Endothelial cell (in vitro differentiated cells): ENCODE measurements at places on chromosomes 7 and 10. TPM values are rescaled to one million over a fixed set of nuclear protein-coding genes. Genes with fewer than 3 reads are reported as not detected.

The ASB4 gene
- not detected for total RNA-seq

- H3K36me3 ChIP-seq = peaks cover 17% of the 10 kb centered on the region
- H3K27me3 ChIP-seq = peaks cover 1% of the 10 kb centered on the region
These were observed 22.2 kb downstream of the CADPS2 start for GRCh38 chr7:122864016-122864415.

The CALHM3 gene
- not detected for total RNA-seq

DNA sequence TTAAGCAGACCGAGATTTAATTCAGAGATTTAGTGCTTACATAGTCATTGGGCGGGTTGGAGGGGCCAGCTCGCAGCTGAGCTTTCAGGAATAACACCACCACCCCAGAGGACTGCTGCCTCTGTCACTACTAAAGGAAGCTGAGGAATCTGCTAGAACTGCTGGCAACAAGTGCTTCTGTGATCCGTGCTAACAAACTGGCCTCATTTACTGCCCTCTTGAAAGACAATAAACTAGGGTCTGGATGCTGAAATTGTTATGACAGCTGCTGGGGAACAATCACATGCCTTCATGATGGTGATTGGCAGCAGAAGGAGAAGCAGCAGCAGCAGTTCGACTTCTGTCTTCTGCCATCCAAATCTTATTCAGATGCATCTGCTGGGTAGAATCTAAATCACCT lies 285.5 kb upstream of the TAC1 start:
- H3K36me3 ChIP-seq = no peaks in the 10 kb centered on the region
- H3K4me1 ChIP-seq = no peaks in the 10 kb centered on the region
- no peak for DNase-seq
- H3K27ac ChIP-seq = no peak overlapping the region
- H3K4me3 ChIP-seq = no peak overlapping the region

DNA sequence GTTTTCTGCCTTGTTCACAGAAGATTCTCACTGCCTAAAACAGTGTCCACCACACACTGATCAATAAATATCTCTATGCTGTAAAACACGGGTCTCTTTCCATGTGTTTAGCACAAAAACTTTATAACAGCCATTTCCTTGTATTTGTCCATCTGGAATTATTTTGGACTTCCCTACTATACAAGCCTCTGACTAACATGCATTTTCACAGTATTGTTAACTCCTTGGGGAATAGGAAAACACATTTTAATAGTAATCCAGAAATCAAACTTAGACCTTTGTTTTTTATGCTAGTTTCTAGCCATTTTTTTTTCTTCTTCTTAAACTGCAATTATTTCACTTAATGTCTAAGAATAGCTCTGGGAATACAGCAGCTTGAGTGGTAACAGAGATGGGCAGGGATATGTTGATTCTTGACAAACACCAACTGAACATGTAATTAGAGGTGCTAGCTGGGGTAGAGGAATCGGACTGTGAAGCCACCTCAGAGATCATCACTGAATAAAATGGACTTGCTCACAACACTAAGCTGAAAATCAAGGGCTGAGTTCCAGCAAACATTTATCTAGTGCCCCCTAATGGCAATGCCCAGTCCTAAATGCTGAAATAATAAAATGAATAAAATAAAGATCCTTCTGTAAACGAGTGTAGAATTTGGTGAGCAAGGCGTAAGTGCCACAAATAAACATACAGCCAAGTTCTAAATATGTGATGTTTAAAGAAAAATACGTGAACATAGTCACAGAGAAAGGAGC lies 593.1 kb downstream of the SORCS1 start:
- H3K4me1 ChIP-seq = peaks cover 13% of the 10 kb centered on the region
- peak; percentile 11 for DNase-seq

DNA sequence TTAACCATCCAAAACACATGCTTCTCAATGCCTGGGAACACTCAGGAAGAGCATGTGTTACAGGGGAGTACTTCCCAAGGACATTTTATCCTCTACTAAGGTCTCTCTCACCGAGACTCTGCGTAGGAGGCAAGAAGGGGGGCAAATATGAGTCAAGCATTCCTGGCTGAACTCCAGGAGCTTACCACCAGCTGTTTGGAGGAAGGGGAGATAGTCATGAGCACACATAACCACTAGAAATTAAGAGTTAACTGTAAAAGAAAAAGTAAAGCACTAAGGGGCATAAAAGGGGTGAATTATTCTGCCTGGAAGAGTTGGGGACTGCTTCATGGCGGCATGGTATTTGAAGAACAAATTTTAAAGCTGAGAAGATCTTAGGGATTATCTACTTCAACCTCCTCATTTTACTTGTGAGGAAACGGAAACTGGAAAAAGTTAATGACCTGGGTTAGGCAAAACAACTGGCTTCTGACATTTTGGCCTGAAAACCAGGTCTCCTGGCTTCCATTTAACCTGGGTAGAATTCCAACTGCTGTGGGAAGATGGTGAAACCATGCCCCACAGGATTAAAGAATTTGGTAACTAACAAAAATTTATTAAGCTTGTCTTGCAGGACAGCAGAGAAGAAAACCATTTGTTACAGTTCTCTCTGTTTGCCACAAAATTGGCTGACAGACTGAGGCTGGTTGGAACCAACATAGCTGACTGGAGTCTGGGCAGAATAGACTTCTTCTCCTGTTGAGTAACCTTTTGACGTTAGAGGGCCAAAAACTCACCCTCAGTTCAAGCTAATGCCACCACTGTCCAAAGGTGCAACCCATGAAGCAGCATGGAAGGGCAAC lies 85.5 kb downstream of the SLC25A13 start:
- no peak overlapping the region for H3K27ac ChIP-seq
- no peak overlapping the region for H3K4me3 ChIP-seq
- peaks cover 22% of the 10 kb centered on the region for H3K4me1 ChIP-seq

- no peak for DNase-seq
- H3K27me3 ChIP-seq = no peaks in the 10 kb centered on the region
- no peak overlapping the region for H3K27ac ChIP-seq
- H3K4me3 ChIP-seq = no peak overlapping the region
These were observed 181.4 kb upstream of the CACNA2D1 start for GRCh38 chr7:82624965-82625364.

The FGL2 gene
- not detected for total RNA-seq

GRCh38 chr10:22339761-22340328 lies 5.5 kb upstream of the SPAG6 start:
- no peaks in the 10 kb centered on the region for H3K36me3 ChIP-seq
- DNase-seq = no peak
- H3K4me3 ChIP-seq = peak overlapping the region; percentile 93

The CELF2 gene
- 27.5 TPM for total RNA-seq

GRCh38 chr7:64626557-64626956 lies 39.4 kb upstream of the ZNF107 start:
- H3K4me1 ChIP-seq = no peaks in the 10 kb centered on the region
- DNase-seq = no peak
- peak overlapping the region; percentile 31 for H3K27ac ChIP-seq

GRCh38 chr7:96495751-96496216 lies 173.9 kb upstream of the SLC25A13 start:
- no peak for DNase-seq
- no peak overlapping the region for H3K4me3 ChIP-seq
- H3K4me1 ChIP-seq = no peaks in the 10 kb centered on the region
- H3K27me3 ChIP-seq = no peaks in the 10 kb centered on the region

- no peak overlapping the region for H3K4me3 ChIP-seq
- no peaks in the 10 kb centered on the region for H3K36me3 ChIP-seq
- H3K27me3 ChIP-seq = no peaks in the 10 kb centered on the region
- DNase-seq = no peak
- H3K27ac ChIP-seq = no peak overlapping the region
- peaks cover 21% of the 10 kb centered on the region for H3K4me1 ChIP-seq
These were observed 58.5 kb downstream of the CCDC6 start for GRCh38 chr10:59847888-59848287.

GRCh38 chr10:72065439-72066025 lies 22.8 kb downstream of the SPOCK2 start:
- no peaks in the 10 kb centered on the region for H3K36me3 ChIP-seq
- H3K4me1 ChIP-seq = peaks cover 12% of the 10 kb centered on the region
- no peak overlapping the region for H3K4me3 ChIP-seq

- peaks cover 6% of the 10 kb centered on the region for H3K4me1 ChIP-seq
- DNase-seq = peak; percentile 46
- H3K4me3 ChIP-seq = no peak overlapping the region
- peaks cover 2% of the 10 kb centered on the region for H3K27me3 ChIP-seq
- peak overlapping the region; percentile 27 for H3K27ac ChIP-seq
These were observed 525.7 kb downstream of the KCNMA1 start for GRCh38 chr10:77111611-77112550.

The DMBT1 gene
- 0.49 TPM for total RNA-seq

DNA sequence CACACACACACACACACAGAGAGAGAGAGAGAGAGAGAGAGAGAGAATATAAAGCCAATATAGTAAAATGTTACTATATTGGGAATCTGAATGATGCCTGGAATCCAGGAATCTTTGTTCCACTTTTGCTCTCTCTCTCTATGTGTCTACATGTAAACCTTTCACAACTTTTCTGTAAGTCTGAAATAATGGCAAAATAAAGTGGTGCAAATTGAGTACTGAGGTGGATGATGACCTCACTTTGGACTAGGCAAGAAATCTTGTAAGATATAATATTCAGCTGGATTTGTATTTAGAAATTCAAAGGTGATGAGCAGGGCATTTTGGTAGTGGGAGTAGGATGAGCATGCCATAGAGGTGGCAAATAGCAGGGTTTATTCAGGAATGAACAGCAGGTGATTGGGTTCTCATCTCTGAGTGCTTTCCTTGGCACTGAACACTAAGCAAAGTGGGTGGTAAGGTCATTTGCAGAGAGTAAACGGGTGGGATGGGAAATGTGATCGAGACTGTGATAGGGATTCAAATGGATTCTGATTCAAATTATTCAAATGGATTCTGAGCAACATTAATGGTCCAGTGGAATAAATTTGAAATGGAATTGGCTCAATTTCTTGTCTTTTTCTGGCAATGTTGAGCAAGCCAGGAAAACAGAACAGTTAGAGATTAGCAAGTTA lies 9.7 kb upstream of the ANLN start:
- H3K36me3 ChIP-seq = no peaks in the 10 kb centered on the region
- H3K4me3 ChIP-seq = no peak overlapping the region
- no peak overlapping the region for H3K27ac ChIP-seq
- no peak for DNase-seq
- H3K4me1 ChIP-seq = no peaks in the 10 kb centered on the region

The MSMB gene
- not detected for total RNA-seq

DNA sequence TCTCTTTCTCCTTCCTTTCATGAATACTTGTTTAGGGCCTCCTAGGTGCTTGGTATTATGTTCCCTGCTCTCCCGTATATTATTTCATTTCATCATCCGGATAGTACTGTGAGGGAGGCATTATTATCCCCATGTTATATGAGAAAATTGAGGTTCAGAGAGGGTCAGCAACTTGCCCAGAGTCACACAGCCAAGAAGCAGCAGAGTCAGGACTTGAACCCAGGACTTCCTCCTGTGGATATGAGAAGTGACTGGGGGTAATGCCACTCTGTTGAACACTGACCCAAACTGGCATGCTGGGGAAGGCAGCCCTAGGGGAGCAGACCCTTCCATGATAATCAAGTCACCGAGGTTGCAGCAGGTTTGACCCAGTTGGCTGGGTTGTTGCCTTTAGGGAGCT lies 8.2 kb upstream of the SFRP5 start:
- no peak overlapping the region for H3K27ac ChIP-seq
- H3K27me3 ChIP-seq = peaks cover 7% of the 10 kb centered on the region
- peaks cover 14% of the 10 kb centered on the region for H3K4me1 ChIP-seq

GRCh38 chr10:7580520-7580919 lies 86.2 kb downstream of the ITIH5 start:
- no peaks in the 10 kb centered on the region for H3K36me3 ChIP-seq
- no peaks in the 10 kb centered on the region for H3K4me1 ChIP-seq

GRCh38 chr7:34844936-34845665 lies 187.1 kb downstream of the NPSR1 start:
- H3K27me3 ChIP-seq = no peaks in the 10 kb centered on the region
- no peak for DNase-seq
- no peaks in the 10 kb centered on the region for H3K36me3 ChIP-seq
- H3K27ac ChIP-seq = no peak overlapping the region

The GDF10 gene
- 0.74 TPM for total RNA-seq

The IL6 gene
- not detected for total RNA-seq

The KCP gene
- 4.3 TPM for total RNA-seq

The NRG3 gene
- 8.2 TPM for total RNA-seq

DNA sequence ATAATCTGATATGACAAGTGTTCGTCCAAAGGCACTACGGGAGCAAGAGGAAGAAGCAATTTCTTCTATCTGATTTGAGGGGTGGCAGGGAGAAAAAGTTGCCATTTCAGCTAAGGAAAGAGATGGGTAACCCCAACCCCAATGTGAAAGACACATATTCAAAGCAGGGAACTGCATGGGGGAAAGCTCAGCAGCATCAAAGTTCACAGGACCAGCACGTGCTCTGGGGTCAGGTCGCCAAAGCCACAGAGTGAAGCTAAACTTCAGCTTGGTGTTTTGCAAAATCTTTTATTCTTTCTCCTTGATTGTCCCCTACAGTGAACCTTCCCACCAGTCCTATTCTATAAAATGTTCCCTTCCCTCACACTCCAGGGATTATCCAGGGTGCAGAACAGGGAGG lies 112.8 kb upstream of the PPP2R2D start:
- peaks cover 6% of the 10 kb centered on the region for H3K27me3 ChIP-seq
- peaks cover 4% of the 10 kb centered on the region for H3K36me3 ChIP-seq
- no peak for DNase-seq
- no peaks in the 10 kb centered on the region for H3K4me1 ChIP-seq

The SLC18A2 gene
- total RNA-seq = 1.3 TPM

DNA sequence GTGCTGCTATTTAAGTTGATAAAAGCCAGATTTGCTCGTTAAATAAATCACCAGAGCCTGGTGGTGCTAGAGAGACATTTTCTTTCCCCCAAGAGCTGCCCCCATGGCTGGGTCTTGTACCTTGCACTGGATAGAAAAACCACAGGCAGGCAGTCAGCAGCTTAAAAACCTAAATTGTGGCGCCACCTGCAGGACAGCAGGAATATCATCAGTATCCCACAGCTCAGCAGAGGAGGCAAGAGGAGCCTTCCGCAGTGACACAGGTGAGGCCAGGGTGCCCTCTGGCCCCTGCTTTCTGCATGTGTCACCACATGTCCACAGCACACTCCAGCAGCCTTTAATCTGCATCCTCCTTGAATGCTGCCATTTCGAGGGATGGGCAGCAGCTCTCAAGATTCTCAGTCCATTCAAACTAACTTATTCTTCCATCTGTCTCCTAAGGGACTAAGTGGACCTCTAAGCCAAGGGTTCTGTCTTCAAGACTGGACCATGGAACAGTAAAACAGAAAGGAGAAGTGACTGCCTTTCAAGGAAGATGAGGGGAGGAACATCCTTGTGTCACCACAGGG lies 4.5 kb upstream of the PLXNA4 start:
- H3K27ac ChIP-seq = no peak overlapping the region
- no peaks in the 10 kb centered on the region for H3K4me1 ChIP-seq
- no peaks in the 10 kb centered on the region for H3K36me3 ChIP-seq
- no peak overlapping the region for H3K4me3 ChIP-seq
- peaks cover 17% of the 10 kb centered on the region for H3K27me3 ChIP-seq
